ENCODE measurements at places on chromosomes 1 and 21. TPM values are rescaled to one million over a fixed set of nuclear protein-coding genes. Genes with fewer than 3 reads are reported as not detected.

GRCh38 chr1:156852418-156852874 is 6.5 kb downstream of the INSRR start:
- DNase-seq = peak; percentile 31

DNA sequence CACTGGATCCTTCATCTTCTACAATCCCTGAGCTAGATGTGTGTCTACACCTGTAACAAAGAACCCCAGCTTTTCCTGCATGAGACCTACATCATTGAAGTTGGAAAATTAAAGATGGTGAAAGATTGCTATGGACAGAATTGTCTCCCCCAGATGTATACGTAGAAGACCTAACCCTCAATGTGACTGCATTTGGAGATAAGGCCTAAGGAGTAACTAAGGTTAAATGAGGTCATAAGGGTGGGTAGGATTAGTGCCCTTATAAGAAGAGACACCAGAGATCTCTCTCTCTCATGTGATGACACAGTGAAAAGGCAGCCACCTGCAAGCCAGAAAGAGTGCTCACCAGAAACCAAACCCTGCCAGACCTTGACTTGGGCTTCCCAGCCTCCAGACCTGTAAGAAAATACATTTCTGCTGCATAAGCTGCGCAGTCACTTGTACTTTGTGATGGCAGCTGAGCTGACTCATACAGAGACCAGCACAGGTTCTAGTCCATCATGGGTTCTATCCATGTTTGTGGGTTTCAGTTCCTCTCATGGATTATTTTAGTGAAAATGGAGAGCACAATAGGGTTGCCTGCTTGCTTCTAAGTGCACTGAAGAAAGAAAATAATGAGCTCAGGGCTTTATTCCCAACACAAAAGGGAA is 180.8 kb downstream of the TPR start:
- DNase-seq = no peak

Gene CNST
- polyA plus RNA-seq = 16.3 TPM

DNA sequence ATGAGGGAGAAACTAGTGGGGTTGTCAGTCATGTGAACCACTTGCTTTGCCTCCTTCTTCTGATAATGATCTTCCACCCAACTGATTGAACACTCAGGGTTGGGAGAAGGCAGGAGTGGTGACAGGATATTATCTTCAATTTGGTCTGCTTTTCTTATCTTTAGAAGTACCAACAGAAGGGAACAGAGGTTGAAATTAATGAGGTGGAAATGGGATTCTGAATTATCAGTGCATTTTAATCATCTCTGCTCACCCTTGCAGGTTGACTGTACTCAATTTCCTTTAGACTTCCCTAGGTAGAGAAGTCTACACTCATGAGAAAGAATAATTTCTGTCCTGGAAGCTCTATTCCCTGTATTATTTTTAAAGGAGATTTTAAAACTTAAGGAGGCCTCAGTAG is 19.9 kb upstream of the PTPN14 start:
- DNase-seq = no peak

Gene PTGFRN
- polyA plus RNA-seq = 69.8 TPM

GRCh38 chr1:3500265-3500835 is 45.9 kb downstream of the ARHGEF16 start:
- DNase-seq = no peak

DNA sequence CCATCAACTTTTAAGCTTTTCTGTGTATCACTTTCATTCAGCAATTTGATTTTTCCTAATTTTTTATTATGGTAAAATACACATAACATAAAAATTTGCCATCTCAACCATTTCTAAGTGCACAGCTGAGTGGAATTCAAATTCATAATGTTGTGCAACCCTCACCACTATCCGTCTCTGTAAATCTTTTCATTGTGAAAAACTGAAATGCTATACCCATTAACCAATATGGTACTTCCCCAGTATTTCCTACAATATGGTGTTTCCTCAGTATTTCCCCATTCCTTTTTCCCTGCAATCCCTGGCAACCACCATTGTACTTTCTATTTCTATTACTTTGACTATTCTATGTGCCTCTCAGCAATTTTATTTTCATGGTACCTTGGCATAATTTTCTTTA is 6.8 kb downstream of the STPG1 start:
- no peak for DNase-seq

Gene TRIM58
- 7.8 TPM for polyA plus RNA-seq

DNA sequence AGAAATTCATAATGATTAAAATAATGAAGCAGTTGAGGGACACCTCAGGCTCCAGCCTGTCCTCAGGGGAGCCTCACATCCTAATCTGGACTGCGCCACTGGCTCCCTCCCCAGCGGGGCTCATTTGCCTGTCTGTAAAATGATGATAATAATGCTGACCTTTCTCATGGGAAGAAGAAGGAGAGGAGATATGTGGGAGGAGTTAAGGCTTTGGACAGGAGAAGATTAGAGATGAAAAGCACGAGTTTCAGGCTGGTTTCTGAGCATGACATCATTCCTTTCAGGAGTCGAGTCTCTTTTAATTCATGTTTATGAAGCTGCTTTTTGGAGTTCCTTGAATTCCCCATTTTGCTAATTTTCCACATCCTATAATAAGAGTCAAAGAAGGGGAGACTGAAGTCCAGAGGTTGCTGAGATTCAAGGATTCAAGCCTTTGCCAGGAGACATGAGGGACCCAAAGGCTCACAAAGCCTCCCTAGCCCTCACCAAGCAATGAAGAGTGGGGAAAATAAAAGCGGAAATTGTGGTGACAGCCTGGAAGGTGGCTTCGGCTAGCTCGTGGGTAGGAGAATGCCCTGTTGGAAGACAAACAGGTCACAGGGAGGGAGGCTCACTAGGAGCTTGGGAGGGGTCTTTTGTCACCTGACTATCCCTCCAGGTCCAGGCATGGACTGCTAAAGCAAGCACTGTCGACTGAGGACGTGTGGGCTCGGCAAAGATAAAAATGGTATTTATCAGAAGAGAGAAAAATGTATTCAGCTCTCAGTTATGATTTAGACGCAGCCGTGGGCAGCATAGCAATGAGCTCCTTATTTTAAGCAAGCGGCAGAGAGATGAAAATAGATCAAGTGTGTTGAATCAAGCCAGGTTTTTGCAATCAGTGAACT is 27.5 kb upstream of the STMN1 start:
- DNase-seq = no peak

GRCh38 chr1:34980715-34981114 is 4.4 kb downstream of the TMEM35B start:
- no peak for DNase-seq

DNA sequence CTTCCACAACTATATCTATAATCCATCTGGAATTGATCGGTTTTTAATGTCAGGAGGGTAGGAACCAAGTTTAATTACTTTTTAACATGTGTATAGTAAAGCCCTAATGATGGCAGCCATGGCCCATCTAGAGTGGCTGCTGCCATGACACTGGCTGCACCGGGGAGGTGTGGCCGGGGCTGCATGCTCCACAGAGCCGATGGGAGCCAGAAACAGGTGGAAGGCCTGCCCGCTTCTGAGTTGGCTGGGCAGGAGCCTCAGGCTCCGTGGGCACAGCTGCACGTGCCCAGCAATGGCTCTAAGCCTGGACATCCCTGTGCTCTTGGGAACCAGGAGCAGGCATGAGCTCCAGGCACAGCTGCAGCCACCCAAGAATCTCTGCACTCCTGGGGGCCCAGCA is 73.0 kb downstream of the GBP6 start:
- DNase-seq = no peak

DNA sequence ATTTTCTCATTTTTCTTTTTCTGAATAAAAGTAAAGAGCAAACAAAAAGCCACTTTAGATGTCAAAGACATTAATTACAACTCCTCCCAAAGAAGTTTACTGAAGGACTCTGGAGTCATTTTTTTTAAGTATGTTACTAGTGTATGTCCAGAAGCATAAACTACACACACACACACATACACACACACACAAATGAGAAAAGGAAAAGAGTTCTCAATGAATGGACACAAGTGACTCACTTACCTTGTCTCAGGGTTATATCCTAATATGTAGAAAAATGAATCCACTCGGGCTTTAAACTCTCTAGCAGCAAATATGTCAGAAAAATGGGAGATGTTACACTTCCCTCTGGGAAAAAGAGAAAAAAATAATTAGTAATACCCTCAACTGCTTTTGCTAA is 223.1 kb downstream of the SLC45A1 start:
- DNase-seq = no peak

DNA sequence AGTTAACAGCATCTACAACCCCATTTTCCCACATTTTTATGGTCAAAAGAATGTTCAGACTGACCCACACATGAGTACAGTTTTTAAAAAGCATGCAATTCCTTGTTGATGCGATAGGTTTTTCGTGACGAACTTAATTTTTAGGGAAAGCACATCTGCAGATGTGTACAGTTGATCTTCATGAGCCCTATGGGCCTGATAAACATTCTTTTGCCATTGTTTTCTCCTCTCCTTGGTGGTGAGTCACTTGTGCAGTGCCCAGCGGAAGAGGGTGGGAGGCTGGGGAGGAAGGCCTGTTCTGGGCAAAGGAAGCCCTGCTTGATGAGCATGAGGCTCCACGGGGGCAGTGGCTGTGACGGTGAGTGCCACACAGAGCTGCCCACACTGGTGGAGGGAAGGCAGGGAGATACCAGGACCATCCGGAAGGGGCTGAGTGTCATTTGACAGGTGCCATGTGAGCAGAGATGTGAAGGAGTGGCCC is 5.3 kb downstream of the ARF1 start:
- DNase-seq = no peak

Gene NPR1
- polyA plus RNA-seq = not detected

GRCh38 chr1:71015745-71016144 is 31.9 kb downstream of the PTGER3 start:
- DNase-seq = no peak

DNA sequence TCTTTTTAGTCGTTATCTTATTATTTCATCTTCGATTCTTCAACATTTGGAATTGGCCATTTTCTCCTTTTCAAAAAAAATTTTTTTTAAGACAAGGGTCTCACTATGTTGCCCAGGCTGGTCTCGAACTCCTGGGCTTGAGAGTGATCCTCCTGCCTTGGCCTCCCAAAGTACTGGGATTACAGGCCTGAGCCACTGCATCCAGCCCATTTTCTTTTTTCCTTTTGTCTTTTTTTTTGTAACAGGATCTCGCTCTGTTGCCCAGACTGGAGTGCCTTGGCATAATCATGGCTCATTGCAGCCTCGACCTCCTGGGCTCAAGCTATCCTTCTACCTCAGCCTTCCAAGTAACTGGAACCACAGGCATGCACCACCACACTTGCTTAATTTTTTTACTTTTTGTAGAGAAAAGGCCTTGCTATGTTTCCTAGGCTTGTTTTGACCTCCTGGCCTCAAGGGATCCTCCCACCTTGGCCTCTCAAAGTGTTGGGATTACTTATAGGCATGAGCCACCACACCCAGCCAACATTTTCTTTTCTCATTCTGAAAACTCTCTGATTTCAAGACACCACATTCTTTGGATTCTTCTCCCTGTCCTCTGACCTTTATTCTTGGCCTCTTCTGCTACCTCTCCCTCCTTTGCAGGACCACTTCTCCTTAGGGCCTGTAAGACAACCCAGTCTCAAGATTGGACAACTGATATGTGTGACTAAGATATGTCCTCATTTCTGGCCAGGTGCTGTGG is 6.0 kb upstream of the MAP1LC3C start:
- DNase-seq = no peak

Gene KIAA0040
- 16.0 TPM for polyA plus RNA-seq

- DNase-seq = no peak
Observed at GRCh38 chr21:42413500-42413899, 9.8 kb downstream of the UBASH3A start.

- no peak for DNase-seq
Observed at GRCh38 chr1:162285149-162285561, 91.5 kb downstream of the SPATA46 start.

Gene CD84
- 1.8 TPM for polyA plus RNA-seq

DNA sequence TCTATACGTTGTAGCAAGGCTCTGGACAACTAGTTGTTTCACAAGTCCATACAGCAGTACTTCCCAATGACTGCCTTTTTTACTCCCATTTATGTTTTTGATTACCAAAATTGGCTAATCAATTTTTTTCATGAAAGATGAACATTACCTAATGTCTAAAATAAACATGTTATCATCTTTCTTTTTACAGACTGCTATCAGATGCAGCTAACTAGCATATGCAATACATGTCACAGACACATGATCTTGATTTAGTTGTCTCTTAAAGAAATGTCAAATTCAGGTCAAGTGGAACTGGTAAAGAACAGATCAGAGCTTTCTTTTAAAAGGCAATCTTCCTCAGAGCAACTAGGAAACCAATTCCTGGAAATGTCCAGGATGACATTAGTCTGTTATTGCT is 630 bp upstream of the DBT start:
- no peak for DNase-seq

DNA sequence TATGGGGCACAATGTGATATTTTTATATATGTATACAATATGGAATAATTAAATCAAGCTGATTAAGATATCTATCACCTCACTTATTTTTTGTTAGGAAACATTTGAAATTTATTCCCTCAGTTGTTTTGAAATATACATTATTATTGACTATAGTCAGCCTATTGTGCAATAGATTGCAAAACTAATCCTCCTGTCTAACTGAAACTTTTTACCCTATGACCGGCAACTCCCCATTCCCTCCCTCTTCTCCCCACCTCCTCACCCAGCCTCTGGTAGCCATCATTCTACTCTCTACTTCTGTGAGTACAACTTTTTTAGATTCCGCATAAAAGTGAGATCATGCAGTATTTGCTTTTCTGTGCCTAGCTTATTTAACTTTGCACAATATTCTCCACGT is 117.7 kb upstream of the SGIP1 start:
- DNase-seq = no peak

DNA sequence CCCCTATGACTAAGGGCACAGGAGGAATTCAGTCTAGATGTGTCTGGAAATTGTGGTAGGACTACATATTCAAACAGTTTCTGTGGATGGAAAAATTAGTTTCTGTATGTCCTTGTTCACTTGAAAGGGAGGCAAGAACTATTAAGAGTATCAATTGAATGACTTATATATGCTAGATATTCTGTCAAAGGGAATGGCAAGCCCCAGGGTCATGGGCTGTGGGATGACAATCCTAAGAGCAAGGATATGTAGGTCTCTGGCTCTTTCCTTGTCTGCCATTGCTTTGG is 383.5 kb upstream of the B3GALT2 start:
- no peak for DNase-seq

GRCh38 chr1:24951337-24951736 is 21.3 kb upstream of the RUNX3 start:
- DNase-seq = no peak

- DNase-seq = no peak
Observed at GRCh38 chr1:70117046-70117445, 88.3 kb downstream of the LRRC40 start.

GRCh38 chr1:228687587-228687986 is 47.7 kb upstream of the RHOU start:
- DNase-seq = no peak

- DNase-seq = no peak
Observed at GRCh38 chr1:159939678-159940002, 5.8 kb downstream of the IGSF9 start.

Gene TMEM54
- 23.9 TPM for polyA plus RNA-seq

Gene OR2G6
- 0.03 TPM for polyA plus RNA-seq

All from muscle of arm (tissue), 14 donors.